ENCODE measurements at places on chromosomes 7 and 10.
A peak's percentile ranks its signal among the peaks of the same experiment; 100 is the strongest.

GRCh38 chr10:88428442-88428841 is 154.7 kb downstream of the RNLS start:
- DNase-seq, result no peak

GRCh38 chr10:132300582-132300981 is 7.2 kb downstream of the STK32C start:
- no peak for DNase-seq

DNA sequence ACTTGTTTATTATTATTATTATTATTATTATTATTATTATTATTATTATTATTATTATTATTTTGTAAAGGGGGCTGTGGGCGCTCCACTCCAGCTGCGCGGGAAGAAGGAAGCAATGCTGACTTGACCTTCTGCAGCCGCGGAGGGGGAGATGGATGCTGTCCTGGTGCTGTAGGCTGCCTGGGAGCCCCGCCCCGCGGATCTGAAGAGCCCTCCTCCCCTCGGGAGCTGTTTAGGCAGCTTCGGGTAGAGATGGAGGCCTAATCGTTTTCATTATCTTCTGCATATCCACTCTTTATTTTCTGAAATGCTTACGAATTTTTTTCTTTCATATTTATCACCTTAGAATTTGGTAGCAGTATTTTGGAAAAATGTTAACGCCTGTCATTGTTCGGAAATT is 101.2 kb upstream of the KLF6 start:
- no peak for DNase-seq

- no peak for DNase-seq
Measured at GRCh38 chr7:8197994-8198698, 63.8 kb downstream of the ICA1 start.

DNA sequence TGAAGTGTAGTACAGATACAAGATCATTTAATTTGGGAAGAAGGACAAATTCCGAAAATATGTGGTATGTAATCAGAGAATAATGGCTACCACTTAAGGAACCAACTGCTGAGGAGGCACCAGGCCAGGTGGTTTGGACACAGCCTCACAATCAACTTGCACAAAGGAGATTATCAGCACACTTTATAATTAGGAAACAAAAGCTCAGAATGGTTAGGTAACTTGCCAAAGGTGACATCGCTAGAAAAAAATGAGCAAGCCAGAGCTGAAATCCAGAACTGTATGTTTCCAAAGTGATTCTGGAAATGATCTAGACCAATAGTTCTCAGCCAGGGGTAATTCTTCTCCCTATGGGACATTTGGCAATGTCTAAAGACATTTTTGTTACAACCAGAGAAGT is 36.6 kb downstream of the ERCC6 start:
- no peak for DNase-seq

DNA sequence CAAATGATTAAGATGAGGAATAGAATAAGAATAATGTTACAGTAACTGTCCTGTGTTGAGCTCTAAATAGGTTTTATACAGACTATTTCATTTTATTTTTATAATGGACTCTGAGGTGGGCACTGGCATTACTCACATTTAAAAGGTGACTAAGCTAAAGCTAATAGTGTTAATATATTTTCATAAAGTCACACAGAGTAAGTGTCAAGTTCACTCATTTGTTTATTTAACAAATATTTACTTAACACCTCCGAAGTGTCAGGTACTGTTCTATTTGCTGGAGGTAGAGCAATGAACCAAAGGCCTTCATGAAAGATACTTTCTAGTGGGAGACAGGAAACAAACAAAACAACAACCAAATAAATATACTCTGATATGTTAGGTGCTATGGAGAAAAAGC is 44.0 kb downstream of the ASB4 start:
- no peak for DNase-seq

DNA sequence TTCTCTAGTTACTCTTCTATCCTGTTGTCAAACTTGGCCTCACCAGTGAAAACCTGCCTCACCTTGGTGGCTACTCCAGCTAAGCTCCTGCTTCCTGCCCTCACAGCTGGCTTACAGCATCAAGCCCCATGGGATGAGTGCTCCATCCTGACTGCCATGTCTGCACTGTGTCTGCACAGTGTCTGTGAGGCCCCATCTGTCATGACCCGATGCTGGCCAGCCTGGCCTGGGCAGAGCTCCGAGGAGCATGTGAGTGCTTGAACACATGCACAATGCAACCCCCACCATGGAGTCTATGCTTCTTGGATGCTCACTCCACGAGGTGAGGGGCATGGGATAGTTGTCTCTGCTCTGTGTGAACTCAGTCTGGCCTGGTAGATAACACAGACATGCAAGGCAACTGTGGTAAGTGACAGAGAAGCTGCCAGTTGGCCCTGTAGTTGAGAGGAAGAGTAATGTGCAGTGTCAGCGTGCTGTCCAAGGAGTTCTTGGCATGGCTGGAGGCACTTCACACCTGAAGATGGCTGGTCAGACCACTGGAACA is 207.1 kb upstream of the ZNF32 start:
- no peak for DNase-seq

- no peak for DNase-seq
Measured at GRCh38 chr10:12427276-12427675, 77.9 kb downstream of the CAMK1D start.

GRCh38 chr7:91270372-91270771 is 6.1 kb downstream of the FZD1 start:
- DNase-seq, result no peak

DNA sequence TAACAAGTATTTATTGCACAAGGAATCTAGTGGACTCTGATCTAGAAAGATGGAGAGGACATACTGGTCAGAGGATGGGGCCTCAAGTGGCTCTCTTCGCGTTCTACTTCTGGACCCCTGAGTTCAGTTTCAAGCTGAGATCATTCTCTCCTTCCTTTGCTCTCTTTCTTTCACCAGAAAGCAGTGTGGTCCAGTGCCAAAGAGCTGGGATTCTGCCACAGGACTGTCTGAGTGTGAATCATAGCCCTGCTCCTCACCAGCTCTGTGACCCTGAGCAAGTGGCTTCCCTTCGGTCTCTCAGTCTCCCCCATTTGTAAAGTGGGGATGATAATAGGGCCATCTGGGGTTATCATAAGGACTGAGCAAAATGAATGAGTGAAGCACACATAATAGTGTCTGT is 715.2 kb downstream of the SUGCT start:
- DNase-seq, result no peak

- peak; percentile 11 for DNase-seq
Measured at GRCh38 chr7:2722591-2722990, 34.6 kb downstream of the AMZ1 start.

- no peak for DNase-seq
Measured at GRCh38 chr7:98066934-98067507, 39.6 kb upstream of the LMTK2 start.

DNA sequence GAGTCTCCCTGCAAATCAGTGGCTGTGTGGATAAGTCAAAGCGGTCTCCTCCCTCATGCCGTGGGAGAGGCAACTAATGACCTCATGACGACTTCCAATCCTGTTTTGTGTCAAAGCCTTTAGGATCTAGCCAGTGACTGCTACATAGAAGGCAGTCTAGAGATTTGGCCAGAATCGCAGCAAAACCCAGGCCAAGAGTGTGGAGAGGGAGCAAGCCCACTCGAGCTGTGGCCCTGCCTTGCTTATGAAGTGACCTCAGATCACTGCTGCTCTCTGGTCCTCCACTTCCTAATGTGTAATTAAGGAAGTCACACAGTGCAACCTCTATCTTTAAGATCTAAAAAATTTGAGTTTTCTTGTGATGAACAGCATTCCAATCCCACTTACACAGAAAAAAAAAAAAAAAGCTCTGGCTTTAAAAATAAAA is 296.7 kb upstream of the KLF6 start:
- no peak for DNase-seq

DNA sequence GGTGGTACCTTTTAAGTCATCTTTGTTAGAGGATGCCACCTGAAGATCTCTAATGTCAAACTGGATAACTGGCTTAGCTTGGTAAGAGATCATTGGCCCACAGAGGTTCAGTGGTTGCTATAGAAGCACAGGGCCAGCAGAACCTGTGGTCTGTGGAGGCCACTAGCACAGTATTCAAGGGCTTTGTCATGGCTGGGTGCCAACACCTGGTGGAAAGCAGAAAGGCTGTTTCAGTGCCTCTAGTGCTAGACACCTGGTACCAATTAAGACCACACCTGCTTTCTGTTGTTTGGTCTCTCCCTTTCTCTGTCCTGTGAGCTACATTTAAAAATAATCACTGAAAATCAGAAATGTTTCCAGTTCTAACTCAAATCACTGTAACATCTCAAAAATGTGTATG is 10.0 kb upstream of the PCGF5 start:
- DNase-seq, result no peak

DNA sequence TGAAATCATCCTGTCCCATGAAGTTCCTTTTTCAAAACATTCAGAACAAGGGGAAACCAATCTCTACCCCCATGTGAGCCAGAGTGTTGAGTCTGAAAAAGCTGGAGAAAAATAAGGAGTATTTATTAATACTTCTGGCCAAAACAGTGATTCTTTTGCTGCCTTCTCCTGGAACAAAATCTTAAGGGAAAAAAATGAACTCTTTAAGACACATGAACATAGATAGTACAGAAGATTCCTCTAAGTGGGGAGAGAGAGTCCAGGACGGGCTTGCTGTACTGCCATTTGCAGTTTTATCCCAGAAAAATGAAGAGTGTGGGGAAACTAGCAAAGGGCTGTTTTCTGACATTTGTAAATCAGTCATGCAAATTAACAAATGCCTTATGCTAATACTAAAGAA is 173.4 kb upstream of the CELF2 start:
- DNase-seq, result no peak

GRCh38 chr7:154569916-154570315 is 433.0 kb downstream of the PAXIP1 start:
- no peak for DNase-seq

DNA sequence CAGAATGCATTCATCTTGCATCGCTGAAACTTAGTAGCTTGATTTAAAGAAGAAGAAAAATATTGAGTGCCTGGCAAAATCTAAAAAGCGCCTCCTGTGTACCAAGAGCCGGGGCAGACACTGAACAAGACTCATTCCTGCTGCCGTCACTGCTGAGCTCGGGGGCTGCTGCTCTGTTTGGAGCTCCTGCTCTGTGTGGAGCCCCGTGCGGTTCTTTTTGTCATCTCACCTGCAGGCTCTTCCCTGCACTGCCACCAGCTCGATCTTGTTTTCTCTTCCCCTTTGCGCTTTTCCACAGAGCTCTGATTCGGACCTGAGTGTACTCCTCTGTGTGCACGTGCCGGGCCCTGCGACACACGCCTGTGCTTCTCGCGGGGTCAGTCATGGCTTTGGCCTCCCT is 462.1 kb upstream of the DPP6 start:
- DNase-seq, result no peak

DNA sequence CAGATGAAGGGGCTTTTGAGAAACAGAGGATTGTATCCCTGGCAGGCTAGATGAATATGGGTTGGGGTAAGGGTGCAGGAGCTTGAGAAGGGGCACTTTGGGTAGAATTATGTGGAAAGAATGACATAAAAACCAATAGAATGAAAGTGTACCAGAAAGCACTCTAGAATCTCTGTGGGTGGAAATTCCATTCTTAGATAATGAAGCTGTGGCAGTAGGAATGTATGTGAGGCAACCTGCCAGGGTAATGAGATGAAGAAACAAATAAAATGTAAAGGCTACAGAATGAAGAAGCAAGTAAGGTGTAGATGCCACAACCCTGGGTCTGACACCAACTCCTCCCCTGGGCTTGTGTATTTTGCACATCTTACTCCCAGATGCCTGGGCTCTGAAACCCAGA is 16.8 kb downstream of the NOBOX start:
- DNase-seq, result no peak

- no peak for DNase-seq
Measured at GRCh38 chr7:38829488-38830165, 79.4 kb downstream of the VPS41 start.

GRCh38 chr7:155173905-155174304 is 103.8 kb downstream of the HTR5A start:
- DNase-seq, result no peak

GRCh38 chr7:83704564-83704963 is 55.6 kb upstream of the SEMA3E start:
- DNase-seq, result no peak

DNA sequence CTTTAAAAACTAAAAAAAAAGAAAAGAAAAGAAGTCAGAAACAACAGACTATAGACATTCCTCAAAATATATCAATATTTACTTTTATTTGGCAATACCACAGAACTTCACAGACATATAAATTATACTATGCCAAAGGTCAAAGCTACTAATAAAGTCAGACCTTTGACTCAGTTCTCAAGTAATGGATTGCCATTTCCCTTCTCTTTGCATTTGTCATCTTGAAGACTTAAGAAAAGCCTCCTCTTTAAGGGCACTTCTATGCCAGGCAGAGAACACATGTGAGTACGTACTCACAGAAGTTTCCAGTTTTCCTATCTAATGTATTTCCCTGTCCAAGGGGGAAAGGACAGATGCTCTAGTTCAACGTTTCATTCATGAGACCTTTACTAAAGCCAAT is 37.6 kb downstream of the TNPO3 start:
- DNase-seq, result no peak

DNA sequence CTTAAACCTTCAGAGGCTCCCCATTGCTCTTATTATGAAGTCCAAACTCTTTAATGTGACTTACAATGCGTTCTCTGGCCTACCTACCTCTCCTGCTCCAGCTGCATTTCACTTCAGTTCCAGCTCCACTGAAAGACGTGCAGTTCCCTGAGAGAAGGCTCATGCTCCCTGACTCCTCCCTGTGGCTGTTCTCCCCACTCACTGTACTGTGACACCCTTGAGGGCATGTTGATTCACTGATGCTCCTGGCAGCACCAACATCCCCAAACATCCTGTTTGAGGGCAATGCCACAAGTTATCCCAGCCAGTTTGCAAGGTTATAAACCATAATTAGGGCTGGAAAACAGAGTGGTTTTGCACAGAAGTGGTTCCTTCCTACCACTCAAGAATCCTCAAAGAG is 111.2 kb downstream of the LSM5 start:
- no peak for DNase-seq

GRCh38 chr10:117226813-117227451 is 14.0 kb upstream of the SLC18A2 start:
- DNase-seq, result no peak

- no peak for DNase-seq
Measured at GRCh38 chr7:6128205-6128604, 97.0 kb downstream of the ANKRD61 start.

DNA sequence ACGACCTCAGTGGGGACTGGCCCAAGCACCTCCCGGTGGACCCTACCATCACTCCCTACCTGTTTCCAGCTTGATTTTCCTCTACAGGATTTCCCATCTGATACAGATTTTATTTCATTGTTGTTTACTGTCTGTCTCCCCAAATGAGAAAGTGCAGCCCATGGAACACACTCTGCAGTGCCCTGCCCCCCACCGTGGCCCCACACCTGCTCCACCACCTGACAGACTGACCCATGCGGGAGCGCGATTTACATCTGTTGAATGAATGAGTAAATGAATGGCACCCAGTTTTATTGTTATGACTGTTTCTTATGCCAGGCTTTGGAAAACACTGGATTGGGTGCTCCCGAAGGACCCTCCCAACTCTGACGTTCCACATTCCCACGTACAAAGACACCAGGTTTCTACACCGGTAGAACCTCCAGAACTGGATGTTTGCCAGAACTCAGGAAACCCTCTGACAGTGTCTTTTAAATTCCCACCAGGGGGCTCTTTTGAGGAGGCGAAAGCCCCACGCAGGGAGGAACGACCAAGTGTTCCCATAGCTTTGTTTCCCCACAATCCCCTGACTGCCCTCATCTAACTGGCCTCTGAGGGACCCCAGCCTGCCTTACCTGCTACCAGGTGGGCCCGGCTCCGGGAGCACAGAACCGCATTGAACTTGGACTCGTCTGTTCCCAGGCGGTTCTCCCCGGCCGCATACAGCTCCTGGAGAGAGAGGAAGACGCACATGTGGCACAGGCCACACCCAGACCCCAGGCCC is 29.0 kb downstream of the PLAC9 start:
- no peak for DNase-seq

GRCh38 chr10:58299580-58299979 is 30.6 kb downstream of the CISD1 start:
- DNase-seq, result peak; percentile 48

All from activated T-cell treated with anti-CD3 and anti-CD28 coated beads, Interleukin-2, amount 50 U/mL, for 24 hours (primary cell).